ENCODE measurements at places on chromosomes 2 and 18.

GRCh38 chr2:55923091-55923981, at the start of gene EFEMP1:
EFEMP1 (minus strand) TSS chr2:55923782; CDS start chr2:55922440, 1,342 bp downstream.
- no peak for DNase-seq

DNA sequence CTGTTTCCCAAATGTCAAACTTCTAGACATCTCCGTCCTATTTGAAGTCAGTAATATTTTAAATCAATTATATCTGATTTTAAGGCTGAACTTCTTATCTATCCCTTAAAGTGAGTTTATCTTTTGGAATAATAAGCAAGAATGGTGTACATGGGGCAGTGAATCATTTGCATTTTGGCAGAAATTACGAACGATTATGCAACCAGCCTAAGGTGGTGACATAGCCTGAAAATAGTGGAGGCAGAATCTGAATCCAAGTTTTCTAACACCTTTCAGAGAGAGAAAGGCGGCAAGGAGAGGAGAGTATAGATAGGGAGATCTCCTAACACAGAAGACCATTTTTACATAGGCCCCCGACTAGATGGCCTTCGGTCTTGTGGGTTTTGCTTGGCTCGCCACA, 10.7 kb downstream of the ZBTB14 start:
- no peak for DNase-seq

GRCh38 chr2:42493468-42494354, at the start of gene KCNG3:
KCNG3 (minus strand) TSS chr2:42493982; CDS start chr2:42493501, 481 bp downstream.
- DNase-seq = no peak

- DNase-seq = no peak
These were observed 370.8 kb downstream of the TMEM182 start for GRCh38 chr2:103132536-103133217.

- DNase-seq = no peak
These were observed 185.1 kb upstream of the CCDC68 start for GRCh38 chr18:55144193-55144930.

DNA sequence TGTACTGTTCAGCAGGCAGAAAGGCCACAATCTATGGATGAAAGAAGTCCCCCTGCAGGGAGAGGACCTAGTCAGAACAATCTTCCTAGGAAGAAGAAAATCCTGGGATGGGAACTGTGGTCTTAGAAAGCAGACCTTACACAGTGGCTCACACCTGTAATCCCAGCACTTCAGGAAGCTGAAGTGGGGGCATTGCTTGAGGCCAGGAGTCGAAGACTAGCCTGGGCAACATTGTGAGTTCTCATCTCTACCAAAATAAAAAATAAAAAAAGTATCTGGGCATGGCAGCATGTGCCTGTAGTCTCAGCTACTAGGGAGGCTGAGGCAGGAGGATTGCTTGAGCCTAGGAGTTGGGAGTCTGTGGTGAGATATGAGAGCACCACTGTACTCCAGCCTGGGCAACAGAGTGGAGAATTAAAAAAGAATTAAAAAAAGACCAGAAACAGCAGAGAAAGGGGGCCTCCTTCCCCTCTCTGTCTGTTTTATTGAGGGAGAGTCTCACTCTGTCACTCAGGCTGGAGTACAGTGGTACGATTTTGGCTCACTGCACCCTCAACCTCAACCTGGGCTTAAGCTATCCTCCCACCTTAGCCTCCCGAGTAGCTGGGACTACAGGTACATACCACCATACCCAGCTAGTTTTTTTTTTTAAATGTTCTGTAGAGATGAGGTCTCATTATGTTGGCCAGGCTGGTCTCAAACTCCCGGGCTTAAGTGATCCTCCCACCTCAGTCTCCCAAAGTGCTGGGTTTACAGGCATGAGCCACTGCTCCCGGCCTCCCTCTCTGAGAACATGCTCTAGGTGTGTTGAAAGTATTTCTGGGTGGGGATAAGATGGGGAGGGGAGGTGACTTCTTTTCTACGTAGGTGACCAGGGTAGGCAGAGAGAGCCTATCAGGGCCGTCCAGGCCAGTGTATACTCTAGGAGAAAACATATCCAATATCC, 7.4 kb downstream of the RHOB start:
- no peak for DNase-seq

- DNase-seq = no peak
These were observed 279.2 kb downstream of the ALPK2 start for GRCh38 chr18:58349650-58350049.

GRCh38 chr2:128642821-128643220, 324.2 kb upstream of the HS6ST1 start:
- DNase-seq = no peak

- DNase-seq = no peak
These were observed 153.3 kb downstream of the ZNF236 start for GRCh38 chr18:76975577-76976110.

- no peak for DNase-seq
These were observed 47.9 kb downstream of the SH3RF3 start for GRCh38 chr2:109176928-109177327.

DNA sequence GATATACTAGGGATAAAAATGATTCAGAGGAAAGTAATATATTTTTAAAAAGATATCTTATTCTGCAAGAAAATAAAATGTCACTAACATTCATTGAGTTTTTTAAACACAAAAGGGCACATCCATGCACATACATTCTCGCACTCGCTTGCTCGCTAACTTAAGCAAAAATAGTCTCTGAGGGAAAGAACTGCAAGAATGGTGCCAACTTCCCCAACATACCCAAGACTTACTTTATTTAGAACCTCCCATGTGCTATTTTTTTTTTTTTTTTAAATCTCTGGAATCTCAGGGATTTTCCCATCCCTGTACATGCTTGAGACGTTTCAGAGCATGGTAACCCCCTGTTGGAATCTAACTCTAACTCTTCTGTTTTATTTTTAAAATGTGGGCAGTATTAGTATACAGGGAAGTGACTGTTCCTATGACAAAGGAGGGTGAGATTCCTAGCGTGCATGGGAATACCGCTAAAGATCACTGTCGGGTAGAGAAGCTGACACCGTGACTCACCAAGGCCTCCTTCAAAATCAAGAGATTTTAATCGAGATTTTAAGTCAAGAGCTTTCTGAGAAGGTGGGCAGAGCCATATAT, 187.9 kb upstream of the ZEB2 start:
- no peak for DNase-seq

DNA sequence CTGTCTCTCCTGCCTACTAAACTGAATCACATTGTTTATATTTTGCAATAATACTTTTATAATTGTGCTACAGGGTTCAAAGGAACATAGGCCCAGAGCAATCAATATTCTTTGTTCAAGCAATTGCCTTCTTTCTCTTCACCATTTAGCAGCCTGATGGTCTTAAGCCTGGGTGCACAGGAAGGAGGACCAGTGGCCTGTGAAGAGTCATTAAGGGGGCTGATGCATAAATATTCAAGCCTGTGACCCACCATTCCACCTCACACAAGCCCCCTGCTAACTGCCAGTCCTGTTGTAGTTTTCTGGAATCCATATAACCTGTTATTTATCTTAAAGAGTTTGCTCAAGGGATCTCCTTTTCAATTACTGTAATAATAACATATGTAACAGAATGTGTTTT, 56.0 kb downstream of the ABCA12 start:
- no peak for DNase-seq

DNA sequence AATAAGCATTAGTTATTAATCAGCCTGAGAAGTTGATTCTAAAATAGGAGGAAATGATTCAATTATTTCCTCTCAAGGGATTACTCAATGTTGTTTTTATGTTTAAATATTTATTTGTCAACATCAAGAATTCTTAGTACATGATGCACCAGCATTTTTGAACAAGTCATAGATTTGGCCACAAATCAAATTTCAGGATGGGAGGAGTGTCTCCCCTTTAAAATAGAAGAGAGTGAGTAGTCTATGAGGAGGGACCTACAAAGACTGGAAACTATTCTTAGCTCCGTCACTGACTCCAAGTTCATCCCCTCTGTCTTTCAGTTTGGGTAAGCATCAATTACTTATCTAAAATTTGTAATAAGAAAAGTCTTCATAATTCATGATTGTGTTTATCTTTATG, 18.6 kb upstream of the IL18R1 start:
- DNase-seq = no peak

DNA sequence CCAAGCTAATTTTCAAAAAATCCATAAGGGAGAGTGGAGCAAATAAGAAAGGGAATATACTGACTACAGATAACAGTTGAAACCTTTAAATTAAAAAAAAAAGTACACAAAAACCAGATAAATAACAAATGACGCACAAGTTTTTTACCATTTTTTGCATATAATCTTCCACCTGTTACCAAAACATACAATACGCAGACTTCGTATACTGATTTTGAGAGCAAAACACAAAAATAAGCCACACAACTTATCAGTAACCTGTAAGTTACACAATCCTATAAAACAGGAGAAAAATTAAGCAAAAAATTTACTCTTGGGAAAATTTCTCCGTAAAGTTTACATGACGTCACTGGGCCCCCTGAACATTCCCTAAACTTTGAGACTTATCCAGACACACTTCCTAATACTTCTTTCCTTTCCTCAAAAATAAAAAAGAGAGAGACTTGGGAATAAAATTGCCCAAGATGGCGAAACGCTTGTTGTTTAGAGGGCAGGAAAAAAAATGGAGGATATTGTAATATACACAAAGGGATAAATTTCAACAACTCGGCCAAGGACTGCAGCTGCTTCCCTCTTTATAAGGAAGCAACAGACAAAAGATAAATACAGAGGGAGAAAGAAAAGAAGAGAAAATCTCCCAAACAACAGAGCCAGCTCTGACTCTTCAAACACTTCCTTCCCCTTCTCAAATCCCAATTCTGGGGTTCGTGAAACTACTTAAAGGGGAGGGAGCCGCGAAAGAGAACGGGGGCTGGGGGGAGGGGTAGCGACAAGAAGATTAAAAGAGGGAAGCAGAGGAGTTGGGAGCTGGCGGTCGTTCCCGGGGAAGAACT, 1.6 kb downstream of the BAZ2B start:
- no peak for DNase-seq

GRCh38 chr2:27441958-27442919, at the start of gene KRTCAP3:
KRTCAP3 (plus strand) TSS chr2:27442381; CDS start chr2:27442413, 32 bp downstream.
- DNase-seq = no peak

DNA sequence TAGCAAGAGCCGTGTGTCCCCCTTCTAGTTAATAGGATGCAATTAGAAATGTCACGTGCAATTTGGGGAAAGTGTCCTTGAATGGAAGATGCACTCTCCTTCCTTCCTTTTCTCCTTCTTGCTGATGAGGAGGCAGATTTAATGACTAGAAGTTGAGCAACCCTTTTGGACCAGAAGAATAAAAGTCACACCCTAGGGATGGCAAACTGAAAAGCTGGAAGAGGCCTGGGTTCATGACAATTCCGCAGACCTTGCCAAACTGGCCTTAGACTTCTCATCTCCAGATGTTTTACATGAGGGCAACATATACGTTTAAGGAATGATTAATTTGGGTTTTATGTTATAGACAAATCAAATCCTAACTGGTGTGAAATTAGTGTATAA, 38.6 kb upstream of the NCOA1 start:
- DNase-seq = no peak

DNA sequence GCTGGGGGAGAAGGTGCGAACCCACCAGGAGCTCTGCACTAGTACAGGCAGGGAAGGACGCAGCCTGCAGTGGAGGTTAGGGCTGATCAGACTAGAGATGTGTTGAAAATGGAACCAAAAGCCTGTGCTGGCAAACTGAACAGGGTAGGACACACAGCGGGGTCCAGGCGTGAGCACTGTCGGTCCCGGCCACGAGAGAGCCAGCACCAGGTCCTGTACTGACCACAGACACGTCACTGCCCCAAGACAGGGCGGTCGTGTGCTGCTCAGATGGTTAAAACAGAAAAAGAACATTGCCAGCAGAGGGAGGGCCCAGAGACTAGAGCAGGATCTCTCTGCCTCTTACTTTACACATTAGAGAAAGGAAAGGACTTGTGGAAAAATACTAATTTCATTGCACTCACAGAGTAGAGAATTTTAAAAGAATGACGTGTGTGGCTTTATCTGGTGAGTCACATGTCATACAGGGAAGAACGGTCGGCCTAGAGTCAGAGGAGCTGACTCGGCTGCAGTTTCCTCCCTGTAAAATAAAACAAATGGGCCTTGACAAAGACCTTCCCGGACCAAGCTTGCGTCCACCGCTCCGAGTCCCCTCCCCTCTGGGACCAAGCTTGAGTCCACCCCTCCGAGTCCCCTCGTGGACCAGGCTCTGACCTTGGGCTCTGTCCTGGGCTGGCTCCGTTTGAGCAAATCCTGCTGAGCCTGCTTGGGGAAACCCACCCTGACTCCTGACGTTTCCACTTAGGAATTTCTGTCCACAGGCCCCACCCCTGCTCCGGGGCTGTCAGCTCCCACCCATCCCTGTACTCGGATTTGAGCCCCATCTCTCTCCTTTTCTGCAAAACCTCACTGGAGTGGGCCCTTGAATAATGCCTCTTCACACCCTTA, 16.7 kb upstream of the ADI1 start:
- DNase-seq = no peak

DNA sequence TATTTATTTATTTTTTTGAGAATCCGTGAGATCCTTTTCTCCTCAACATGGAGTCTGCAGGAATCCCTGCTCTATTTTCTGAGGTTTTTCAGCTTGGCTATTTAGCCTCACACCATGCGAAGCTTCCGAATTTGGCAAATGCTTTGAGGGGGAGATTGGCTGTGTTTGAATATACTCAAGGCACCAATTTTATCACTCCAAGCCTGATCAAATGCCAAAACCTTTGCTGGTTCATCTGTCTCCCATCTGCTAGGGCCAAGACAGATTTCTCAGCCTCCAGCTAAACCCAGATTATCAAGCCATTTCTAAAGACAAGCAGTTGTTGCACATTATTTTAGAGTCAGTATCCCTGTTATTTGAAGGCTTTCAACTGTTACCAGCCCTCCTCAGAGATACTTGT, 295.7 kb downstream of the XIRP2 start:
- no peak for DNase-seq

- no peak for DNase-seq
These were observed 92.4 kb upstream of the CHST9 start for GRCh38 chr18:27277554-27277953.

DNA sequence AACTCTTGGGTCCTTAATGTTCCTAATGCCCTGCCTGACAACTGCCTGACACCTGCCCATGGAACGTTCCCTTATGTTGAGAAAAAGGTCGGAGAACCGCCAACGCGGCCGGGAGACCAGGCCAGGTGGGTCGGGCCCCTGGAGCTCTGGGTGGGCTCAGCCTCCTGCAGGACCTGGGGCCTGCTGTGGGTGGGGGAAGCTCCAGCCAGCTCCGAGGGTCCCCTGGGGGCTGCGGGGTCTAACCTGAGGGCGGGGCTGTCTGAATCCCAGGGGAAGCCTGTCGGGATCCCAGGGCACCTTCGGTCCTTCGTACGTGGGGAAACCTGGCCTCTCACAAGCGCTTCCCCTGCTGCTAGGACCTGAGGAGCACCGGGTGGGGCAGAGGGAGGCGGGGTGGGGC, 296.0 kb downstream of the NDUFA10 start:
- DNase-seq = no peak

DNA sequence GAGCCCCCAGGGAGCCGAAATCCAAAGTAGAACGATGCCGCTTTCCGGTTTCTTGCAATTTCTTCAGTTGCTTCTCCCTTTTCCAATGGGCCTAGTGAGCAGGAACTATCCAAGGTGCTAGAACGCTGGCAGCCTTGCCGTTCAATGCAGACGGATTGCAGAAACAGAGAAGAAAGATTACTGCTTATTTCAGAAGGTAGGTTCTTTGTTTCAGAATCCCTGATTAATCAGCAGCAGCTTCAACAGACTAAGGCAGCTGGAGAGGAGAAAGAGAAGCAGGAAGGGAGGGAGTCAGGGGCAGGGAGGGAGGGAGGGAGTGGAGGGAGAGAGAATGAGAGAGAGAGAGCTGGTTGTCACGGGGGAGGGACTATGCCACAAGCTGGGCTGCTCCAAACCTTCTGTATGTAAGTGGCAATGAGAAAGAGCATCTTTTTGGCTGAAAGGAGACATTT, 576 bp downstream of the NYAP2 start:
- DNase-seq = peak; percentile 54
